Amniotic epithelial cell (primary cell): ENCODE measurements at places on chromosomes 2 and 18.

DNA sequence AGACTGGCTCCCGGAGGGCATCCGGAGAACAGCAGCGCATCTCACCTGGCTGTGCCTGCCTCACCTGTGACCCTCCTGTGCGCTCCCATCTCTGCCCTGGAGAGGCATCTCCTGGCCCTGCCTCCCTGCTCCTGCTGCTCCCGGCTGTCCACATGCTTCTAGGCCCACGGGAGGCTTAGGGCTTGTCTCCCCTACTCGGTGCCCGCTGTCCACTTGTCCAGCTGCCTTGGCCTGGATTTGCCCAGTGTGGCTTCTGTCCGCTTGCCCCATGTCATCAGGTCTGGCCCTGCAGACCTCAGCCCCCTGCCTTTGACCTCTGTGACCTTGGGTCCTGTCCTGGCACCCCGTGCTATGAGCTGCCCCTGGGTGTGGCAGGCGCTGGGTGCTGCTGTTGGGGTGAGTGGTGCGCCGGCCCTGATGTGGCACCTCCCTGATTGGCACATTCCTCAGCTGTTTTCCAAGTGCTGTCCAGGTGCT lies 4.5 kb downstream of the BOK start:
- DNase-seq, result no peak

DNA sequence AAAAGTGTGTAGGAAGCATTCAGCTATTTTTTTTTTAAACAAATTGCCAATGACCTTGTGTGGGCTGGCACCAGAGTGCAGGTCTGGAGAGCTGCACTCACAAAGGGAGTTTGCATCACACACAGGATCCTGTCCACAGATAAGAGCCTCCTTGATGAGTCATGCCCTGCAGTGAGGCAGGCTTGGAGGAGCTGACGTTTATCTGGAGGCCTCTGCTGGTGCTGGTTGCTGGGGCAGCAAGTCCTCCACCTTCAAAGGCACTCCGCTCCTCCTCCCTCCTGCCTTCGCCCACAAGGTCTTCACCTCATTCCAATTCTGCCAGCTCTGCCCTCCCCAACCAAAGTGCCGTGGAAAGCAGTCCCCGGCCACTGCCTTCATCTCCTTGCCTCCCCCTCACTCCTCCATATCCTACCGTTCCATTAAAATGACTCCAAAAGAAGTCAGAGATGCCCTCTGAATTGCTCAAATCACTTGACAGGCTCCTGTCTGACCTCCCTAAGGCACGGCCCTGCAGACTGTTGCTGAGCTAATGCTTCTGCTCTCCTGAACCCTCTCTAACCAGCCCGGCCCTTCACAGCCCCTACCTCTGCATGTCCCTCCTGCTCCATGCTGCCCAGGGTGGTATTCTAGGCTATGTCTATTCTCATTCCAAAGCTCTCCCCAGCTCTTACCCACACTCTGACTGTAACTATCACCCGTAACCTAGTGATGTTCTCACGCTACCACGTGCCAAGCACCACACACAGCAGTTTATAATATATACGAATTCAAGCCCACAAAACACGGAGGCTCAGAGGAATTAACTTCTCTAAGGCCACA lies 30.9 kb downstream of the LONRF2 start:
- DNase-seq, result peak; percentile 100

GRCh38 chr2:98487806-98488189 lies 43.1 kb downstream of the INPP4A start:
- DNase-seq, result no peak

DNA sequence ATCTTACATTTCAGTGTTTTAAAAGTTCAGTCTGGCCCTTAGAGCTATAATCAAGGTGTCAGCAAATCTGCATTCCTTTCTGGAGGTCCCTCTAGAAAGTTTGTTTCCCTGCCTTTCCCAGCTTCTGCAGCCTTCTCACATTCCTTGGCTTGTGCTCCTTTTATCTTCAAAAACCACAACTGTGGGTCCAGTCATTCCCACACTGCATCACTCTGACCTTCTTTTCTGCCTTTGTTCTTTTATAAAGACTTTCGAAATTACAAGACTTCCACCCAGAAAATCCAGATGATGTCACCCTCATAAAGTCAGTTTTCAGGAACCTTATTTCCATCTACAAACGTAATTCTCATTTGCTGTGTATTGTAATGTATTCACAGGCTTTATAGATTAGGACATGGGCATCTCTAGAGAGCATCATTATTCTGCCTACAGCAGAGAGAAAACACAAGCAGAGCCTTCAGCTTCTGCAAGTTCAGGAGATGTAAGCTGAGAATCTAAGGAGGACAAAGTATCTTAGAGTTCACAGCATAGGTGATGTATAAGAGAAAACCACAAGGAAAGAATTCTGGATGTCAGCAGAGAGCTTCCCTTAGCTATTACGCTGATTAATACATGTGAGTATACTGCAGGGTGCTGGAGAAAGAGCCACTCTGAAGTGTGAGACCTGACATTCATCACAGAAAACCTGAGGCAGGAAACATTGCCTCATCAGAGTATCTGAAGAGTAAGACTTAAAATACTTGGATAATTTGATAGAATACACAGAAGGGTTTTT lies 1100.2 kb downstream of the CBLN2 start:
- DNase-seq, result no peak

GRCh38 chr2:179424571-179424970 lies 159.9 kb upstream of the SESTD1 start:
- no peak for DNase-seq

- peak; percentile 31 for DNase-seq
Measured at GRCh38 chr18:49250816-49251388, 209.5 kb downstream of the DYM start.
